ENCODE measurements at places on chromosomes 3 and 15.

- no peak for DNase-seq
Observed at GRCh38 chr3:183613366-183614285, 21.8 kb upstream of the KLHL24 start.

- peak; percentile 77 for DNase-seq
Observed at GRCh38 chr3:24237971-24238706, 256.5 kb downstream of the THRB start.

- DNase-seq: no peak
Observed at GRCh38 chr3:20222274-20222673, 36.3 kb upstream of the SGO1 start.

- no peak for DNase-seq
Observed at GRCh38 chr3:41599127-41599484, 362.8 kb downstream of the ULK4 start.

- DNase-seq: no peak
Observed at GRCh38 chr15:69789648-69790393, 307.9 kb downstream of the TLE3 start.

DNA sequence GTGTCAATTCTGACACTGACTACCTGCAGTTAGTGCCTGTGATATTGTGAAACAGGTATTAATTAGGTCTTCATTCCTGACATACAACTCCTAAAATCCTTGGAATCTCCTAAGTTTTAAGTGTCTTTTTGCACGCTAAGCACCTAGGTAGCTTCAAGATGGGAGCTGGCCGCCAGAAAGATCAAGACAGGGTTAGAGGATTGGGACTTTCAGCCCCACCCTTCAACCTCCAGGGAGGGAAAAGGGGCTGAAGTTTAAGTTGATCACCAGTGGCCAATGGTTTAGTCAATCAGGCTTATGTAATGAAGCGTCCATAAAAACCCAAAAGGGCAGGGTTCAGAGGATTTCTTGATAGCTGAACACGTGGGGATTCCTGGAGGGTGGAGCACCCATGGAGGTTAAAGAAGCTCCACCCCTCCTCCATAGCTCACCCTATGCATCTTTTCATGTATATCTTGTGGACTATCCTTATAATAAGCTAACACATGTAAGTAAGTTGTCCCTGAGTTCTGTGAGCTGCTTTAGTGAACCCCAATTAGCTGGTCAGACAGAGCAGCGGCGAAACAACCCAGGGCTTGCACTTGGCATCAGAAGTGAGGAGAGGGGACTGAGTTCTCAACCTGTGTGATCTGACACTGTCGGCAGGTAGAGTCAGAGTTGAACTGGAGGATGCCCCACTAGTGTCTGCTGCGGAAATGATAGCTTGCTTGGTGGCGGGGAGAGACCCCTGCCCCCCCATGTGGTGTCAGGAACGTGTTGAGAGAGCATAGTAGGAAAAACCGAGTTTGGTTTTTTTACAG is 12.8 kb upstream of the SRP14 start:
- no peak for DNase-seq

DNA sequence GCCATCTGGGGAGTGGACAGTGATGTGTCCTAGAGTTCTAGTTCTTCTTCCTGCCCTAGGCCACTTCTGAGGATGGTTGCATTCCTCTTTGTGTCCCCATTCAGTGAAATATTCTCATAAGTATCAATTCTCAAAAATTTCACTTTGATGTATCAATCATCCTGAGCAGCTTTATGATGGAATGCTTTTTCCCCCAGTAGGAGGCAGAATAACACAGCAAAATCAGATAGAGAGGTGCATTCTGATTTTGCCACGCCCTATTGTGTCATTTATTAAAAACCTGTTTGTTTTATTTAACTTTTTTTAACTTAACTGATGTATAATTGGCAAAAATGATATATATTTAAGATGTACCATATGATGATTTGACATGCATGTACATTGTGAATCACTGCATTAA is 656.0 kb upstream of the GRM7 start:
- DNase-seq: no peak

GRCh38 chr3:8020047-8020841 is 481.4 kb upstream of the LMCD1 start:
- DNase-seq: peak; percentile 33

DNA sequence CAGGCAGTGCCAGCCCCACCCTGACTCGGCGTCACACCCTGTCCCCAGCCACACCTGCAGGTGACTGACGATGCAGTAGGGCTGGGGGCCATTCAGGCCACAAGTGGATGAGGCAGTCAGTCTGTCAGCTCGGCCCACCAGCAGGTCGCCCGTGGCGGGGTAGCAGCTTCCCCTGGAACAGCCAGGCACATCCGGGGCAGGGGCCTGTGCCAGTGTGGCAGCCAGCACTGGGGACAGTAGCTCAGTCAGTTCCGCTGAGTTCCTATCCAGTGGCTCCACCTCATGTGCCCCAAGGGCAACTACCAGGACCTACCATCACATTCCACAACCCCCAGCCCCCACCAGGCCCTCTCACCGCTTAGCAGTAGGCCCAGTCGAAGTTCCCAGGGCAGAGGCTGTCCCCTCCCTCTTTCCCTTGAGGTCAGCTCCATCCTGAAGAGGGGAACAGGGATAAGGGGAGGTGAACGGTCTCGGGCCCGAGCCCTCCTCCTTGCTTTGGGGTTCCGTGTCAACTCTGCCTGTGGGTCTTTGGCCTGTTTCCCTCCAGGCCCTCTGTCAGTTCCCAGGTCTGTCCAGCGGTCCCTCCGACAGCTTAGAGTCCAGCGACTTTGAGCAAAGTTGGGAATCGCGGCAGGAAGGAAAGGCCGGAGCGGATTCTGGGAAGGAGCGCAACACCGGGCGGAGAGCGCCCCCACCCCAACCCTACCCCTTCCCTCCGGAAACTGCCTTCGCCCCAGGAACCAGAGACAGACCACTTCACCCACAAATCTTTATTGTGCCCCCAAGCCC is at the start of gene LAMB2:
Gene LAMB2, minus strand, starts transcription at position 614 of the 789 bp plus-strand sequence. Its CDS starts 183 bp downstream, at position 431.
- peak; percentile 42 for DNase-seq

DNA sequence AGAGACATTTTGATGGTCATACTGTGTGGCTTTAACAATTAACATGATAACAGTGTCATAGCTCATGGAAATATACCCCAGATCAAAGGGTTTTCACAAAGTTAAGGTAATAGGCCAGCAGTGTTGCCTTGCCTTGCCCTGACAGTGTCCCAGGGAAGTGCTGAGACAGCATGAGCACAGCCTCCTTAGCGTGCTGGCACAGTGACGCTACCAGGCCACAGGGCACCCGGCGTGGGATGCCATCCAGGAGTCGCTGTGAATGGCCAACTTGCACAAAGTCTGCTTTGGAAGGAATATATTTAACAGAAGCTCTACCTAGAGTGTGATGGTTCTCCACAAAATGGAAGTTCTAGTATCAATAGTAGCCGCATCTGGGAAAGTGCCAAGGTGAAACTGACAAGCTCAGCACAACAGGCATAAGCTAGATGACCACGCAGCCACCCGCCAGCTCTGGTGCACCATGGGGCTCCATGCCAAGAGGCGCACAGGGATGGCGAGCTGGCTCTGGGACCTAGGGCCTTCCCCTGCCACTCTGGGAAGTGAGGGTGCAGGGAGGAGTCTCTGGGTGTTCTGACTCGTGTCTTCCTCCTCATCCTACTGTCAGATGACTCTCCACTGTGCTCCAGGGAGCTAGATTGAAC is 86.2 kb downstream of the GABRB3 start:
- no peak for DNase-seq

DNA sequence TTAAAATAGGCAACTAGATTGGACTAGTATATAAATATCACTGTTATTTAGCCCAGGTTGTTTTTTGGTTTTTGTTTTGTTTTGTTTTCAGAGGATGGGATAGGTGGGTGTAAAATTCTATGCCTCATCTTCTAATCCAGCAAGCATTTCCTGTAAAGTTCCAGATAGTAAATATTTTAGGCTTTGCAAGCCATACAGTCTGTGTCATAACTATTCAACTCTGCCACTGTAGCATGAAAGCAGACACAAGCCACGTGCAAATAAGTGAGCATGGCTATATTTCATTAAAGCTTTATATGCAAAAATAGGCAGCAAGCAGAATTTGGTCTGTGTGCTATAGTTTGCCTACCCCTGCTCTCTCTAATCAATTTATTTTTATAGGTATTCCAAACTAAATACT is 657.3 kb upstream of the TGFBR2 start:
- DNase-seq: no peak

DNA sequence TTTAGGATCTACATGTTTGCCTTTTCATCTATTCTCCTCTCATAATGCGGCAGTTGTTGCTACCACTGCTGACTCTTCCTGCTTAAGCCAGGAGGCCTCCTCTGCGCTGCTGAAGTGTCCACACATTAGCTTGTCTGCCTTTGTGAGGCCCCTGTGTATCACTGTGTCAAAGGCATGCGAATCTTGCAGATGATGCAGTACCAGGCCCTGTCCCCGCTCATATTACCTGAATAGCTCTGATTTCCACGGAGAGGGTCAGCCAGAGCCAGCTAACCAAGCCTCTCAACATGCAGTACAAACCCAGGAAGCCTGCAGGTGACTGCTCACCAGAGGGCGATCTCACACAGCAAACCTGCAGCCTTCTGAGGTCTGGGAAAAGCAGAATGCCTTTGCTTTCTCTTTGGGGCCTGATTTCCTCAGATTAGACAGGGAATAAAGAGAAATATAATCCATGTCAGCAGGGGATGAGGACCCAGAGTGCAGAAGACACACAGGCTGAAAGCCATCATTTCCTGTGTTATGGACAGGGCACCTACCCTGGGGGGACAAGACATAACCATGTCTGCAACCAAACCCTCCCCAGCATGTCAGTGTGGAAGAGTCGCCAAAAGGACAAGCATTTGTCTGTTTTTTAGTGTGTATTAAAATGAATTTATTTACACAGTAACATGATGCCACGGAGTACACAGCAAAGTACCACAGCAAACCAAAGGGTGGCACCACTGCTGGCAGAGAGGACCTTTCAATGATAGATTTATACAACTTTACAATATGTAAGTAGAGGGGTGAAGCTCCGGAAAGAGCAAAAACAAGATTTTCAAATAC is 36.8 kb upstream of the TSPAN3 start:
- DNase-seq: peak; percentile 36

GRCh38 chr3:46947981-46948791 is 28.4 kb downstream of the CCDC12 start:
- peak; percentile 50 for DNase-seq

GRCh38 chr3:403826-404225 is 207.3 kb downstream of the CHL1 start:
- DNase-seq: no peak

- no peak for DNase-seq
Observed at GRCh38 chr3:129614435-129614834, 8.0 kb upstream of the PLXND1 start.

DNA sequence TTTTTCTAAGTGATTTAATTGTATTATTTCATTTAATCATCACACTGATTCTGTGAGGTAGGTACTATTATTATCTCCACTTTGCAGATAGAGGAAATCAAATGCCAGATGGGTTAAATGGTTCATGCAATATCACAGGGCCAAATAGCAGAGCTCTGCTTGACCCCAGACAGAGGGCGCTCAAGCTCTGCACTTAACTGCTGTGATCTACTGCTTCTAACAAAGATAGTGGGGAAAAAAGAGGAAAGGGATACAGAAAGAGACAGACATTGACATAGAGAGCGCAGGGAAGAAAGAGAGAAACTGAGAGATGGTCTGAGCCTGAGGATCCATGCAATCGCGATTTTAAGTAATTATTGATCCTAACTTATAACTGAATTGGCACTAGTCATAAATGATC is 279.1 kb upstream of the THRB start:
- peak; percentile 54 for DNase-seq

DNA sequence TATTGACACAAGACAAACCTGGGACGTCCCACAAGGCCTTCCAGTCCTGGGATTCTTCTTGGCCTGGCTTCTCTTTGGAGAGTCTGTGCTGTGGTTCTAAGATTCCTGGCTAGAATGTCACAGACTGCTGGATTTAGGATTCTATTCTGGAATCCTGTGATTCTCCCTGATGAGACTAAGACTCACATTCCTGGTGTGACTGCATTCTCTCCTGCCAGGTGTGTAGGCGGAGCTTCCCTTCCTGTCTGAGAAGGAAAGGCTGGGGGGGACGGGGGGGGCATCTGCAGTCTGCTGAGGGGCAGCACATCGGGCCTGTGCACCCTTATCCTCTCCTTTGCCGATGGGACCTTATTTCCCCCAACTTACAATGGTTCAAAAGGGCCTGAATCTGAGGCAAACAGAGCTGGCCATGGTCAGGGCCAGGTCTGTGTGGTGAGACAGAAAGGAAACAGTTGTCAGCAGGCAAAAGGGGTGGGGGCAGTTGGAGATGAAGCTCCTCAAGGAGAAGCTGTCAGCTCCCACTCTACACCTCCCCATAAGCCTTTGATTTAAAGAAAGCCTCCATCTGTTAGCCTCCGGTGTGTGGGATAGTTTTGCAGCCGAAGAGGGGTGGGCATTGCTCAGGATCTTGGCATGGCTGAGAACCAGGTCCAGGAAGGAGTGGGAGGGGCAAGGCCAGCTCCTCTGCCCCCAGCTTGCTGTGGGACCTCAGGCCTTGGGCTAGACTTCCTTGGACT is 30.9 kb downstream of the VIPR1 start:
- no peak for DNase-seq

Data from H4 (cell line).